Panc1 (cell line): ENCODE measurements at places on chromosomes 3 and 15. TPM values are rescaled to one million over a fixed set of nuclear protein-coding genes. Genes with fewer than 3 reads are reported as not detected.

DNA sequence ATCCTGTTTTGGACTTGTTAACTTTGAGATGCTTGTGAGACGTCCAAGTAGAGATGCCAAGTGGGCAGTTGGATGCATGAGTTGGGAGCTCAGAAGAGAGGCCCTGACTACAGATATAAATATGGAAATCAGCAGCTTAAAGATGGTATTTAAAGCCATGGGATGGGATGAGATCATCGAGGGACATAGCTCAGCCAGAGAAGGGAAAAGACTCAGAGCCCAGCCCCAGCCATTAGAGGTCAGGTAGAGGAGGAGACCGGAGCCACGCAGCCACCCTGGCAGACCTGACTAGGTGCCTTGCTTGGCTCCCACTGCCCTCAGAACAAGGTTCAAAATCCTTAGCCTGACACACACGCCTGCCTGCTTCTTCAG lies 31.1 kb downstream of the ATP2B2 start:
- no peak for DNase-seq

- DNase-seq: no peak
These were observed 112.3 kb upstream of the KLF13 start for GRCh38 chr15:31214158-31214863.

GRCh38 chr3:46981932-46982471 lies 2.5 kb downstream of the NBEAL2 start:
- DNase-seq: no peak

DNA sequence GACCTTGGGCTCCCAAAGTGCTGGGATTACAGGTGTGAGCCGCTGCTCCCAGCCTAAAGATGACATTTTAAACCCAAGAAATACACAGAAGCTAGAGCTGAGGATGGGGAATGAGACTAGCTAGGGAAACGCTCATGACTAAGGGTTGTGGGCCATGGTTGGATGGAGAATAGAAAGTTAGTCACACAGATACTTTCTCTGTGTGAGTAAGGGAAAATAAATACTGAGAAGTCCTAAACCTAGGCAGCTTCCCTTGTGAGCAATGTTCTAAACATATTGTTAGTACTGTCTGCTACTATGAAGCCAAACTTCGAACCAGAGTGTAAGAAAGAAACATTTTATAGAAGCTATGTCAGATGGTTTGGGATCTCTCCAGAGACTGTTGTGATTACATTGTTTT lies 304.8 kb upstream of the STAC start:
- no peak for DNase-seq

GRCh38 chr3:37214076-37214475 lies 39.7 kb upstream of the LRRFIP2 start:
- DNase-seq: no peak

DNA sequence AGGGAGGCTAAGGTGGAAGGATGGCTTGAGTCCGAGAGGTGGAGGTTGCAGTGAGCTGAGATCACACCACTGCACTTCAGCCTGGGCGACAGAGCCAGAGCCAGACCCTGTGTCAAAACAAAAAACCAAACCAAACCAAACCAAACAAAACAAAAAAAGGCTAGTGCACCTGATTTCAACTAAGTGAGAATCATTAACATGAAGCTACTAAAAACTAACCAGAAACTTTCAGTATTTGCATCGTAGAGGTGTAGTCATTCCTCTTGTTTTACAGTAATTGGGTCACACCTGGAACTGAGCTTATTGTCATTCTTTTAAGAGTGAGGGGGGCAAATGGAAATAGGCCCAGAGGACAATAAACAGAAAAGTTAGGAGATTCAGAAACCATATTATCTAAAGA lies 58.5 kb downstream of the ST6GAL1 start:
- DNase-seq: no peak

- no peak for DNase-seq
These were observed 45.5 kb downstream of the ZIC4 start for GRCh38 chr3:147360646-147361453.

DNA sequence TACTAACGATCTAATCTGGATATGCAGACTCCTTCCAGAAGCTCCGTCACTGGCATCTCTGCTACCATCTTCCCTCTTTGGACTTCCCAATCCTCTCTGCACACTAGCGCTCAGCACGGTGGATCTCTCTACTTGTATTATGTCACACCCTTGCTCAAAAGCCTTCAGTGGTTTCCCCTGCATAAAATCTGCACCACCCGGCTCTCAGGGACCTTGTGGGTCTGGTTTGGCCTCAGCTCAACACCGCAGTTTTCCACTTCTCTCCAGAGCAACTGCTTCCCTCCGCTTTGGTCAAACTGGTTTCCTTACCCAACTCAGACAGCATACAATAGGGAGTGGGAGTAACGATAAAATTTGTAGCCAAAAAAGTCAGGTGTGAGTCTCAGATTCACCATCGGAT lies 30.7 kb upstream of the HES1 start:
- no peak for DNase-seq

DNA sequence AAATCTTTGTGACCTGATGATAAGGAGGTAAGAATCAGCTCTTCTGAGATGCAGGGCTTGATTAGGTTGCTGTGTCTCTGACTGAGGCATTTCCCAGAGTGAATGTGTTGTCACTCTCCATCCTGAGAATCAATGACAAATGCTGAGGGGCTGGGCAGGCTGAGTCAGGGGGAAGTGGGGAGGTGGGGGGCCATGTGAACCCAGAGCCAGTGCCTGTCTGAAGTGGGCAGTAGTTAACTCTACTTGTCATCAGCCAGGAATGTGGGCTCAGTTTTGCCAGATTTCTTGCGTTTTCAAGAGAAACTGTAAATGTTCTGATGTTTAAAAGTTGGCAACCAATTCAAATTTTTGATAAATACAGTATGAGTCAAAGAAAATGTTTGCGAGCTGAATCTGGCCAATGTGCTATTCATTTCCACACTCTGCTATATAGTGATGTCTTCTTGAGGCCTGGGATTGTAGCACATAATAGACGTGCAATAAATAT lies 3.1 kb upstream of the BNC1 start:
- no peak for DNase-seq

GRCh38 chr15:25249236-25250010 lies 189.4 kb downstream of the UBE3A start:
- DNase-seq: no peak

GRCh38 chr15:77162872-77163633 lies 92.1 kb upstream of the TSPAN3 start:
- no peak for DNase-seq

- no peak for DNase-seq
These were observed 7.8 kb downstream of the DNASE1L3 start for GRCh38 chr3:58202917-58203360.

DNA sequence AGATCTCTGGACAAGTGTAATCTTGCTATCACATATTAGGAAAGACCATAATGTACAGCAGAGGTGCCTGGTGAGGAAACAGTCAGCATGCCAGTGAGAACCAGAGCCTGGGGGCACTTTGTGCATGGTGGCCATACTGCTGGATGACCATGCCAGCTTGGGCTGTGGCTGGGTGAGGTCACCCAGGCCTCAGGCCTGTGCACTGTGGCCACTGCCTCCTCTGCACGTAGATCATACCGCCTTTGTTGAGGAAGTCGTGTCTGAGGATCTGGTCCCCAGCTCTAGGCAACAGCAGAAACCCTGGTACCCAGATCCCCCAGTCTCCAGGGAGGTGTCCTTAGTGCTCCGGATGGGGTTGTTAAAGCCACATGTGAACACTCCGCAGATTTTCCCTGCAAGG lies 38.9 kb downstream of the ZNF710 start:
- DNase-seq: no peak

DNA sequence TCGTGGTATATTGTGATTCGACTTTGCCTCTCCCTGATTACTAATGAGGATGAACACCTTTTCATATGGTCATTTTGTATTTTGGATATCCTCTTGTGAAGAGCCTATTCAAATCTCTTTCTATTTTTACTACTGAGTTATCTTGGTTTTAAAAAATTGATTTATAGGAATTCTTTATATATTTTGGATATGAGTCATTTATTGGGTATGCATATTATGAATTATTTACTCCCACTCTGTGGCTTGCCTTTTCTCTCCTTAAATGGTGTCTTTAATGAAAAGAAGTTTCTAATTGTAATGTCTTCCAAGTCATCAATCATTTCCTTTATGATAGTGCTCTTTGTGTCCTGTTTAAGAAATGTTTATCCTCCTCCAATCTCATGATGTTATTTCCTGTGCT lies 191.5 kb upstream of the DPH6 start:
- DNase-seq: no peak

DNA sequence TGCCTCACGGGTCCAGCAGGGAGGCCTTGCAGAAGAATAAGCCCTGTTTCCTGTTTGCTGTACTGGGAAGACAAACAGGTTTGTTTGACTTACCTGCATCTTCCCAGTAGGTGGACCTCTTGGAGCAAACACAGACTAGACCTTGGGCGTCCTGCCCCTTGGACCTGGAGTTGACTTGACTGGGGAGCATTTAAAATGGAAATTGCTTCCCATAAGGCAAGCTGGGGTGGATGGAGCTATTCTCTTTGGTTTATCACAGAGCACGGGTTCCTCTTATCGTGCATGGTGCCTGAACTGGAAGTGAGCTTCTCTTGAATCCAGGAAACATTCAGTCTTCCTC lies 151.4 kb downstream of the RPLP1 start:
- DNase-seq: no peak

DNA sequence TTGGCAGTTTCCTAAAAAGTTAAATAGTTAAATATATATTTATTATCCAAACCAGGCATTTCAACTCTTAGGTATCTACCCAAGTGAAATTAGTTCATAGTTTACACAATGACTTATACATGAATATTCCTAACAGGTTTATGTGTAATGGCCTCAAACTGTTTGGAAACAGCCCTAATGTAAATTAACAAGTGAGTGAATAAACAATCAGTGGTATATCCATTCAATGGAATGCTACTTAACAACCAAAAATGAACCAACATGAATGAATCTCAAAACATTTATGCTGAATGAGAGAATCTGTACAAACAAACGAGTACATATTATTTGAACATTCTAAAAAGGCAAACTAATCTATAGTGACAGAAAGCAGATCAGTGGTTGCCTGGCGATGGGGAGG lies 33.5 kb downstream of the PRTG start:
- no peak for DNase-seq

DNA sequence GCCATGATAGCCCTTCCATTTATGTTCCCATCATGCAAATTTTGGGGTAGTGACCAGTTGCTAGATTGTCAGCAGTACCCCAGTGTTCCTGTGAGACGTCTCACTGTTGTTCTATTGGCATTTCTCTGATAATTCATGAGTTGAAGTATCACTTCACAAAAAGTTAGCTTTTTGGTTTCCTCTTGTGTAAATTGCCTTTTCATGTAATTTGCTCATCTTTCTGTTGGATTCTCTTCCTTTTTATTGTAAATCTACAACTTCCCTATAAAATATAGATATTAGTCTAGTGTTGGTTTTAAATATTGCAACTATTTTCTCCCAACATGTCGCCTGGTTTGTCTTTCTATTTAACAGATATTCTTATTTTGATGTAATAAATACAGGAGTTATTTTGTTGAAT lies 7.5 kb upstream of the A4GNT start:
- no peak for DNase-seq

DNA sequence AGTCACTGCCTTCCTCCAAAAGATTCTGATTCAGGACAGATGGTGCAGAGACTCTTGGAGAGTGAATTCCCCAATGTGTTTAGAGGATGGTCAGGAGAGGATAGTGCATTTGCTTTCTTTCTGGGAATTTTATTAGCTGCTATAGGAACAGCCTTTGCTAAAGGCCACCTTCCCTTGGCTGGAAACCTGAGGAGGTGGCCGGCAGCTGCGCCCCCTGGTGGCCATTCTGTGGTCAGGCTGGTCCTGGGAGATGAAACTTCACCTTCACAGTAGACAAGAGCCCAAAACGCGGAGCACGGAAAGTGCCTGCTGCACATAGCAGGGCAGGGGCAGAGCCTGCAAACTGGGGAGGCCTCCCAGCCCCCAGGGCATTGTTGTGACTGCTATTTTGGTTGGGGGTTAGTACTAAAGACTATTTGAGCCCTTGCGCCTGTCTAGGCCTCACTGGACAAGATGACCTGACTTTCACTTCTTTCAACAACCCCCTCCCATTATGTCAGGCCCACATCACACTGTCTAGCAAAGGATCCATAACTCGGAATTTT lies 34.3 kb downstream of the SEC22C start:
- DNase-seq: peak; percentile 36

DNA sequence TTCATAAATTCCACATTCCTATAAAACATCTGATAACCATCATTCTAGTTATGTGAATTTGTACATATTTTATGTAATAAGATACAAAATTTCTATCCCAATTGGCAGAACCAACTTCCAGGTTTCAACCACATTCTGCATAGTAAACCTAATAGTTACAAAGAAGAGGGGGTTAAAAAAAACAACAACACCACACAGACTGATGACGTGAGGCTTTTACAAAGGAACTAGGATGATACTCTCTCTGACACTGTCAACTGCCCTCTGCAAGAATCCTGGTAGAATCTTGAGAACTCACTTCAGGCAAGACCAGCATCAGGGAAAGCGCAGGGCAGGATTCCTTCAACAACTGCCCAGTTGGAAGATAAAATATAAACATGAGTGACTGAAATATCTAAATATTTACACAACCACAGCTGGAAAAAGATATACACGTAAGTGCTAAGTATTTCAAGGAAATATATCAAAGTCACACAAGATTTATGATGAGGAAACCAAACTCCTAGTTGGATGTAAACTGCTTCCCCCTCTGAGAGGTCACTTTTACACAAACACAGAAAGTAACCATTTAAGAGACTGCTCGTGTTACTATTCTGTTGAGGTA lies 816.4 kb downstream of the ROBO1 start:
- DNase-seq: no peak

DNA sequence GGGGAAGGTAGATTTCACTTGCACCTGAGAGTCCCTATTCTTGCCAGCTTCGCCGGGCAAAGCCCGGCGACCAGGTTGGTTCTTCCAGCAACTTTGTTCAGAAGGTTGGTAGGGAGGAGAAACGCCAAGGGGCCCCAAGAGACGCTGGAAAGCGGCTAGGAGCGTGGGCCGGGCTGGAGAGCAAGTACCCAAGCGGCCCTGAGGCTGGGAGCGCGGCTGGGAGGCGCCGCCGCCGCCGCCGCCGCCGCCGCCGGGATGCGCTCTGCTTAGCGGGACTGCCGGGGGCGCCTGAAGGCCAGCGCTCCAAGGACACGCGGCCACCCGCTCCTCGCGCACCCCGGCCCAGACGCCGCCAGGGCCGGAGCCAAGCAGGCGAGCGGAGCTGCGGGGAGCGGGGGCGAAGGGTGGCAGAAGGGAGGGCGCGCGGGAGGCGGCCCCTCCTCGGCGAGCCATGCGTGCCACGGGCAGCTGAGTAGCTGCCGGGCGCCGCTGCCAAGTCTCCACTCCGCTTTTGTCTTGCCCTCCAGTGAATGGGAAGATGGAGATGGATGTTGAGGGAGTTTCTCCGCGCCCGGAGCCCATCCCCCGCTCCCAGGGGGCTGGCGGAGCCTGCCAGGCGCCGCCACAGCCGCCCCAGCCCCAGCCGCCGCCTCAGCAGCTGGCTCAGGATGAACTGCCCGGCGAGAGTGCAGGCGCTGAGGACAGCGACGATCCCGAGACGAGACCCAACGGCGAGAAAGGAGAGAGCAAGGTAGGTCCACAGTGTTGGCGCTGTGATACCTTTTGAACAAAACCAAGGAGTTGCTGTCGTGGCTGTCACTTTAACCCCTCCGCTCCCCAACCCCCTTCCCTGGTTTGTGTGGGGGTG lies 227.4 kb upstream of the AZI2 start:
- no peak for DNase-seq

The RBP2 gene
- not detected for total RNA-seq

The FBXL2 gene
- 12.3 TPM for total RNA-seq

The SKOR1 gene
- 0.21 TPM for total RNA-seq

The PLA2G4E gene
- total RNA-seq: not detected

The RSL24D1 gene
- 59.8 TPM for total RNA-seq

The MDFIC2 gene
- total RNA-seq: not detected
